Cardiac muscle cell (in vitro differentiated cells and primary cell): ENCODE measurements at places on chromosomes 11 and 22. TPM values are rescaled to one million over a fixed set of nuclear protein-coding genes. Genes with fewer than 3 reads are reported as not detected.
A peak's percentile ranks its signal among the peaks of the same experiment; 100 is the strongest.

GRCh38 chr11:15473954-15474837, 359.5 kb downstream of the INSC start:
- no peak for DNase-seq
- H3K27ac ChIP-seq: no peak overlapping the region
- no peaks in the 10 kb centered on the region for H3K27me3 ChIP-seq
- no peaks in the 10 kb centered on the region for H3K36me3 ChIP-seq
- H3K4me3 ChIP-seq: no peak overlapping the region
- peaks cover 5% of the 10 kb centered on the region for H3K4me1 ChIP-seq

DNA sequence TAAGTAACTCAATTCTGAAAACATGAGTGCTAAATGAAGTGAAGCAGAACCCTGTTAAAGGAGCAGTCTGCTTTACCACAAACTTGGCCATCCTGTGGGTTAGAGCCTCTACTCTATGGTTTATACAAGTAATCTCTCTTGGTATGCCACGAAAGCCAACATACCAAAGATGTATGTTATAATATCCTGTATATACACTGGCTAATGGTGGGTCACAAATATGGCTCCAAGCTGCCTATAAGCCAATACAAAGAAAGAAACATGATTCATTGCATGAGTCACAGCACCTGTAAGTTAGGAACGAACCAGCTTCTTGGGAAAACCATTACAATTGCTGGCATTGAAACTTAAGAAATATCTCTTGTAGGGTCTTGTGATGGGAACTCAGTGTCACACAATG, 16.1 kb downstream of the XRRA1 start:
- H3K4me1 ChIP-seq: no peaks in the 10 kb centered on the region
- no peak overlapping the region for H3K27ac ChIP-seq
- no peak for DNase-seq
- peaks cover 34% of the 10 kb centered on the region for H3K36me3 ChIP-seq
- H3K27me3 ChIP-seq: no peaks in the 10 kb centered on the region

The ZP1 gene
- not detected in 2 replicates for total RNA-seq

The TMEM191C gene
- 13.4 and 13.8 TPM in 2 replicates for total RNA-seq

The CCDC73 gene
- total RNA-seq: not detected in 2 replicates

DNA sequence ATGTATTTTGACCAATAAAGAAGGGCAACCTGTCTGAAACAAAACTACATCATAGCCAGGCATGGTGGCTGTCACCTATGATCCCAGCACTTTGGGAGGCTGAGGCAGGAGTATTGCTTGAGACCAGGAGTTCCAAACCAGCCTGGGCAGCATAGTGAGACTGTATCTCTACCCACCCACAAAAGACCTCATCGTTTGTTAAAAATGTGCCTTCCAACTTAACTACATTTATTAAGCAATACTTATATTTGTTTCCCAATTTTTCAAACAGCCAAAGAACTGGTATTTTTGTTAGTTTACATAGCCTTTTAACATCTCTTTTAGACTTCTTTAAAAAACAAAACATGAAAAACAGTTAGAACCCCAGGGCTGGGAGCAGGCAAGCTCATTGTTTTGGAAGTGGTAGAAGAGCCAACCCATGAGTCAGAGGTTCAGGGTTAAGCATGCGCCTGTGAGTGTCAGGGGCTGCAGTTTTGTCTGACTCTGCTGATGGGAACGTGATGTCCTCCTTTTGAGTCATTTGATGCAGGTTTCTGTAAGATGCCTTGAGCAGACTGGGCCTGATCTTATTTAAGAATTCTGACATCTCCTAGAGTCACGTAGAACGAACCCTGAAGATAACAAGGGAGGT, 53.9 kb upstream of the CRTAM start:
- peaks cover 9% of the 10 kb centered on the region for H3K4me1 ChIP-seq
- DNase-seq: peak; percentile 79
- H3K4me3 ChIP-seq: no peak overlapping the region

The SMTNL1 gene
- total RNA-seq: 0.11 TPM in 1 of 2 replicates, not detected in the other
